AG09319 (cell line): ENCODE measurements at places on chromosomes 11 and 22.
A peak's percentile ranks its signal among the peaks of the same experiment; 100 is the strongest.

DNA sequence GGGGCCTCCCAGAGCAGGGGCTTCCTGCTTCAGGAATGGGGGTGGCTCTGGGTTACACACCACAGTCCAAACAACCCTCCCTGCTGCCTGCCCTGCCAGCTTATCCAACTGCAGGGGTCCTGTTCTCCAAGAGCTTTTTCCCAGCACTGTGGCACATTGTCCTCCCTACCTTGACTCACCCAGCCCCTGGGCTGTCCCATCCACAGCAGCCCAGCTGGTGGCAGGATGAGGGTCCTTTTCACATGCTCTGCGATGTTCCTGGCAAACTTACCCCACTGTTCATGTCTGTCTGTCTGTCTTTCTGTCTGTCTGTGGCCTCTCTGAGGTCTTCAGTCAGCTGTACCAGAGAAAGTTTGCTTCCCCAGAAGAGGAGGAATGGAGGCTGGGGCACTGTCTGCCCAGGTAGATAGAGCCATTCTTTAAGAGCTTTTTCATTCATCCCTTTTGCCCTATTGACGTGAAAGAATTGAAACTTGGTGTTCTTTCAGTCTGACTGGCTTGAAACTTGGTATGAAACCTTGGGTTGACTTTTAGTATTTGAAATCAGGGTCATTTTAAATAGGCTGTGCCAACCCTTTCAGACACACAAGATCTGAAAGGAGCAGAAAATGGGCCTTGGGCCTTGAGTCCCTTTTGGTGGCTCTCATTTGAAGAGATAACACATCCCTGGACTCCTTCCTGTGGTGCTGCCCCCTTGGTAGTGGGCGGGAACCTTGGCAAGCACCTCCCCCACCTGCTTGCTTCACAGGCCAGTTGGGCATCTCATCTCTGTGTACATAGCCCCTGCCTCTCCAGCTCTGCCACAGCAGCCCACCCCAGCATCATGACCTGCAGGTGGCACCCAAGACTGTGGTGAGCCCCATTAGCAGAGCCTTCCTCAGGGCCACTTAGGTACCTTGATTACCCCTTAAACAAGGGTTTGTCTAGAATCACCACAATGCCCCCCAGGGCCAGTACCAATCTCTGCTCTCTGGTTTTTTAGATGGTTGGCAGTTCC, 74.6 kb upstream of the SUSD2 start:
- DNase-seq = peak; percentile 1

DNA sequence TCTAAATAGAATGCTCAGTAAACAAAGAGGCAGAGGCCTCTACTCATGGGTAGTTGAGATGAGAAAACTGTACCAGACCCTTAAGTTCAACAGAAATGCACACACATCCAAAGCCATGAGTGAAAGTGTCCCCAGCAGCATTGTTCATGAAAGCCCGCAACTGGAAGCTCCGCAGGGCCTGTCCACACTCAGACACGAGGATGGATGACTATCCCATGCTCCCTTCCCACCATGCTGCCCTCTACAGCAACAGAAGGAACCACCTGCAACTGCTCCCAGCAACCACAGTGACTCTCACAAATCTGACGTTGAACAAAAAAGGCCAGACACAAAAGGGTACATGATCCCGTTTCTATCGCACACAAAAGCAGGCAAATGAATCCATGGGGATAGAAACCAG, 76.9 kb upstream of the ANO1 start:
- no peak for DNase-seq

GRCh38 chr11:122209619-122210366, 93.8 kb upstream of the BLID start:
- peak; percentile 65 for DNase-seq

- no peak for DNase-seq
These were observed 9.8 kb downstream of the SPON1 start for GRCh38 chr11:13972043-13972910.

DNA sequence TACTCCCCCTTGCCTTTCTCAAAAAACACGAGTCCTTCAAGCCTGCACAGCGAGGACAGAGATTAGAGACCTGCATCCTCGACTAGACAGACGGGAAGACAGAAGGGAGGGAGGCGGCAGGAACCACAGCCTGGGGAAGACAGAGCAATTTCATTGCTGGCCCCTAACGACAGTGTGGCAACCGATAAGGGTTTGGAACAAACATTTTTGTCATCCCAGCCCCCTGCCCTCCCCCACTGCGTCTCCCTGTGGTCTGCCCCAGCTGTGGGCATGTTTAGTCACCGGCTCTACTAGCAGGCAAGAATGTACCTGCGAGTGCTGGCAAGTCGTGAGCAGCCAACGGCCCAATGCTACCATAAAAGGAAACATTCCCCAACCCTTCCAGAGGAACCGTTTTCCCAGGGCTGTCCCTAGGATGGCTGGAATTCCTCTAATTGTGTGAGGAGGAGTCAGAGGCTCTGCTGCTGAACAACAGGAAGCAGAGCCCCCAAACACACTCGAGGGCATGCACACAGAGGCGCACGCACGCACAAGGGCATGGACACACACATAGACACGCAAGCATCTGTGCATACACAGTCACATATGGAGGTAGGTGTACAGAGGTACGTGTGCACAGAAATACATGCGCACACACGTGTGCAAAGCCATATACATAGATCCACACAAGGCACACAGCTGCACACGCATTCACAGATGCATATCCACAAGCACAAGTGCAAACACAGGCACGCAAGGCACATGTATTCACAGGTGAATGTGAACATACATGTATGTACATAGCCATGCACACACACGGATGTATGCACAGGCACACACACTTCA, 58.3 kb downstream of the MYH9 start:
- peak; percentile 79 for DNase-seq

- DNase-seq = no peak
These were observed 59.4 kb downstream of the BRD1 start for GRCh38 chr22:49768077-49768910.

DNA sequence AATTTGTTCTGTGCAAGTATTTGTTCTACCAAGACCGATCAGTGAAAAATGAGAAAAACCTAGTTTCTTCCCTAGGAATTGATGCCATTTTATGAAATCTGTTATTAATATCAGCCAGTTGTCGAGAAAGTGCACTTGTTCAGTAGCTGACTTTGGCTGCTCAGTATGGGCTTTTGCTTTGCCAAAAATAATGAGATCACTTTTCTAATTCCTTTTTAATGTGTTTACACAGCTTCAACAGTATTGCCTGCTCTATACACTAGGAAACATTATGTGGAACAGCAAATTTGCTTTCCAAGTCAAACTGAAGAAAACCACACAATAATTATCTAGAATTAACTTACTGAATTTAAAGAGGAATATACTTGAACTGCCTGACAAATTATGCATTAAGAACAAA, 34.4 kb downstream of the SCUBE2 start:
- peak; percentile 4 for DNase-seq

GRCh38 chr11:126011265-126011664, 51.4 kb downstream of the CDON start:
- no peak for DNase-seq

DNA sequence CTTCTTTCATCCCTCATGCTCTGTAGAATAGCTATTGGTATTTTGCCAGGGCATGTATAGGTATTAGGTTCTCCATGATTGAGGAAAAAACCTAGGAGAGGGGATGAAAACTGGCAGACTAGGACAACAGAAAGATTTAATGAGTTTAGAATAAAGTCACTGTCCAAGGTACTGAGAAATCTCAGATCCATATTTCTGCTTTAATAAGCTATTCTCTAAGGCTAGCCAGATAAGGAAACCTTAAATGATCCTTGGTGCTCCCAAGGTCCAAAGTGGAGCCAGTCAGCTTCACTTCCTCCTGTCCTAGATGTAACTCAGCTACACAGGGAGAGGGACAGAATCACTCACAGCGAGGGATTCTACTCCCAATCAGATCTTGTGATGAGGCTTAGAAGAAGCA, 13.7 kb upstream of the CSNK2A3 start:
- no peak for DNase-seq

GRCh38 chr11:104369761-104370160, 205.8 kb upstream of the PDGFD start:
- DNase-seq = no peak

GRCh38 chr11:8577791-8578581, 16.0 kb downstream of the STK33 start:
- no peak for DNase-seq

- peak; percentile 39 for DNase-seq
These were observed 82.3 kb upstream of the EED start for GRCh38 chr11:86162239-86162638.

DNA sequence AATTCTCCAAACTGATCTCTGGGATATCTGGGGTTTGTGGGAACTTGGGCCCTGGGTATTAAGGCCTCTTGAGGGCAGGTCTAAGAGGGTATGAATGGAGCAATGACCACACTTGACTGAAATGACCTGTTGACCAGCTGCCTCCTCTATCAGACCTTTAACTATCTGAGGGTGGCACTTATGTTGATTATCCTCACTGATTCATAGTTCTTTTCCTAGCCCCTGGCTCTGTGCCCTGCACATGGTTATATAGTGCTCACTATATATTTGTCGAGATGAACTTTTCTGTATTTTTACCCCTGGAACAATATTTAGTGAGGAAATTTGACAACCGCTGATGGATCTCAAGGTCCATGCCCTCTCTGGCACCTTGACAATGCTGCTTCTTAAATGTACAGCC, 305.5 kb upstream of the PLET1 start:
- DNase-seq = no peak

DNA sequence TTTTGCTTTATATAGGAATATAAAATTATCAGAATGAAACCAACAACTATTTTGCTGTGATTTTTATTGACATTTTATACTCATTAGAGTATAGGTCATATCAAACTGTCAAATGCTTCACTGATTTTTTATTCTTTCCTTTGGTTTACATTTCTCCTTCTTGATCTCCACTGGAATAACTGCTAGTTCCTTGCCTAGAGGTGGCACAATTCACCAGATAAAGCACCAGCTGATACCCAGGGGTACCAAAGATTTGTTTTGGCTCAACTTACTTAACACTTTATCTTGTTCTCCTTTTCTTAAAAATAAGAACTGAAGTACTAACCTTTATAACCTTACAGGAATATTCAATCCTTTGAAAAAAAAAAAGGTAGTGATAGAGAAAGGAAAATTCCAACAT, 725.1 kb upstream of the CHORDC1 start:
- no peak for DNase-seq
